ENCODE measurements at places on chromosomes 1 and 21. TPM values are rescaled to one million over a fixed set of nuclear protein-coding genes. Genes with fewer than 3 reads are reported as not detected.

Gene UTP11
- 1.4 TPM for total RNA-seq

DNA sequence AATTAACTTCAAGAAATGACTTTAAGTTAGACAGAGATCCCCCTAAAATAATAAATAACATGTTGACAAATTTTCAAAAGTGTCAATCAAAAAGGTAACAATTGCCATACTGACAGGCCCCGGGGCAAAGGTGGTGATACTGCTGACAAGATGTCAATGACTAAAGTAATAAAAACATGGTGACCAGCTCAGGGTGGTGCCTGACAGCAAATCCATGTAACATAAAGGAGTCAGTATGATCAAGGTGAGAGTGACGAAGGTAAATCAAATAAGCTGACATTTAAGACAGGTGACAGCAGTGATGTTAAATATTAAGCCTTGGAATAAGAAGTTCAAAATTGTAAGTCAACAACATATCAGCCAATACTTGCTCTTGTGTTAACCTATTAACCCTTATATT, 387.5 kb downstream of the DPYD start:
- no peak for DNase-seq

- peak; percentile 91 for DNase-seq
These were observed 102.8 kb downstream of the RHOU start for GRCh38 chr1:228837817-228838716.

DNA sequence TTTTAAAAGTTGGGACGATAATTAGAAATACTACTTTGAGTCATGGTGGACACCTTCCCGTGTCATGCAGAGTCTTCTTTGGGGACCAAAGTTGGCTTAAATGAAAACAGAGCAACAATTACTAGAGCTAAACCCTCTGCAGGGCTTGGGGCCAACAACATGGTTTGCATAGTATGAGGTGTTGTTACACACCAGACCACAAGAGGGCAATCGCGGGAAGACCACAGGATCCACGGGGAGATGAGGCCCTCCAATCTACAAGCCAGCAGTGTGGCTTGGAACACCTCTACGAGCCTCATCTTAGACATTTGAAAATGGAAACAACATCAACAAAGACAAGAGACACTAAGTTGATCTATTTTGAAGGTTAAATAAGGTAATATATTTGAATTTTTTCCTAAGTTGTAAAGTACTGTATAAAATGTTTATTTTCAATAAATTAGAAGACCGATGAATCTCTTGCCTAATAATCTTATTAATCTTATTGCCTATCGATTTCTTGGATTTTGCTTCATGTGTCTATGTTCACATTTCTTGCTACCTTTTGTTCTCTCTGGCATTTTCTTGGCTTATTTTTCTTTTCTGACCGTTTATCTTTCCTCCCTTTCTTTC, 8.2 kb upstream of the SMCP start:
- peak; percentile 75 for DNase-seq

- DNase-seq = no peak
These were observed 188.6 kb downstream of the HS2ST1 start for GRCh38 chr1:87103074-87103473.

- no peak for DNase-seq
These were observed 322.4 kb downstream of the SETD4 start for GRCh38 chr21:35737899-35738346.

Gene RGS16
- 29.0 TPM for total RNA-seq

Gene GCSAML
- total RNA-seq = not detected

- no peak for DNase-seq
These were observed 21.0 kb upstream of the EPS8L3 start for GRCh38 chr1:109784551-109785252.

DNA sequence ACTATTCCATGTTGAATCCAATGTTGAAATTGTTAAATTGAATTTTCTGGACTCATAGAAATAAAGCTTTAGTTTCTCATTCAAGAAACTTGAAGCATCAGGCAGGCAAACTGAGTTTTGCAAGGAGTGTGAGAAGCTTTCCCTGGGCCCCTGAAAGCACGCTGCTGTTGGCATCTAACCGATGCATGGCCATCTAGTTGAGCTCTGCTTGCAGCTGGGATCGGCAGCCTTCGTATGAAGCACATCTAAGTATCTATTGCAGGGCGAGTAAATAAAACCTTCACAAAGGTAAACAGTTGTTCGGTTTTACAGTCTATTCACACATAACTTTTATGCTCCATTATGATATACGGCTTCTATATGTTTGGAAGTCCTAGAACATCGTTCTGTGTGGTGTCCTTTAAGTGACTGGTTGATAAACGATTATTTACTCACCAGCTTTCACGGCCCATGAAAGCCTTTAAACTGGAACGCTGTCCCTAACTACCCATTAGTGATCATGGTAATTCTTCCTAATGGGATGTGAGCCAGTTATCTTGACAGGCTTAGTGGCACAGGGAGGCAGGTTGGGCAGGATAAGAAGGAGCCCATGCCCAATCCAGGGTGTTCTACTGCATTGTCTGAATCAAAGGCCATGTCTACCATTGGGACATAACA, 71.7 kb downstream of the SEC16B start:
- DNase-seq = no peak

GRCh38 chr1:5643360-5644107, 348.7 kb downstream of the NPHP4 start:
- DNase-seq = peak; percentile 13

DNA sequence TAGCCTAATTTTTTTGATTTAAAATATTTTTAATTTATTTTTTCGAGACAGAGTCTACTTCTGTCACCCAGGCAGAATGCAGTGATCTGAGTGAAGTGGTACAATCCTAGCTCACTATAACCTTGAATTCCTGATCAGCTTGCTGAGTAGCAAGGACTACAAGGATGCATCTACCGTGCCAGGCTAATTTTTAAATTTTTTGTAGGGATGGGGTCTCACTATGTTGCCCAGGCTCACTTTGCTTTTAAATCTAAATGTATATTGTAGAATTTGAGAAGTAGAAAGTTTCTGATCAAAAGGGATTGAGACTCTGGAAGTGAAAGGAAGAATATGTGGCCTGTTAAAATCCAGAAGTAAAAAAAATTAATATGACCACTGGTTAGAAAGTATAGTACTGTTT, 1.6 kb downstream of the STX12 start:
- DNase-seq = no peak

Gene SLC45A1
- total RNA-seq = 3.0 TPM
